Activated CD8-positive, alpha-beta memory T cell treated with anti-CD3 and anti-CD28 coated beads for 1 hour (primary cell): ENCODE measurements at places on chromosomes 3 and 15.

DNA sequence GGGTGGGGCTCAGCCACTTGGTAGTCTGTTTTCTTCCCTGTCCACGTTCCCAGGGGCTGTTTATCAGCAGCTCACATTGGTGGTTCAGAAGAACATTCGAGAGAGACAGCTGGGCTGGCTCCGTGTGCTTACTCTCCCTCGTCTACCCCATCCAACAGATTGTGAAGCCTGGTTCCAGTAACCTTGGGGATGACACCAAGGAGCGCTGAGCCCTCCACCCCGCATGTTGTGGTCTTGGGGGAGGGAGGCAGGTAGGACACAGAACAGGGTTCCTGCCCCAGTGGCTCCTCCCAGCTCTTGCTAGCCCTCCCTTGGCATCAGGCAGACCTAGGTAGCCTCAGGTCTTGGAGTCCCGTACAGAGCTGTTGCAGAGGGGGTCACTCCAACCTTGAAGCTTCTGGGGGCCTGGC, 33.1 kb downstream of the KLF13 start:
- no peak for DNase-seq

DNA sequence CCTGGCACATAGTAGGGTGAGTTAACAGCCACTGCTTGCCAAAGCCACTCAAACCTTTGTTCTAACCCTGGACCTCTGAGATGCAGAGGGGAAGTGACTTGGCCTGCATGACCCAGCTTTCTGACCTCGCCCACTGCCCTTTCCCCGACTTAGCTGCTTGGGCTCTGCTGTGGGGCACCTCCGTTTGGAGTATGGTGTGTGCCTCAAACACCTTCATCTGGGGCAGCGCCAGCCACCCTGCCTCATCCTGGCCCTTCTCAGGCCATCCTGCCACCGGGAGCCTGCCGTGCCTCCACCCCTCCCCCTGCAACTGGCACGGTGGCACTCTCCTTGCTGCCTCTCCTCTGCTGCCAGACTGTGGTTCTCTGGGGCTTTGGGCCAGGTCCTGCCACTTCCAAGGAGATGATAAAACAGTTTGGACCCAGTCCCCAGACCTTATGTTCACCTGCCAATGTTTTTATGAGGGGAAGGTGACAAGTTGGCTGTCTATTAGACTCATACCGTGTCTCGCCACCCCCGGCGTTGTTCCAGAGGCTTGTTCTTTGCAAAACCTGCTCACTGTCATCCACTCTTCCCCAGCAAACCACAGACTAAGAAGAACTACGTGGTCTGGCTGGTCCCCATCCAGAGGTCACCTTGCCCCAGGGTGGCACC, 32.2 kb downstream of the SLC6A6 start:
- no peak for DNase-seq

- DNase-seq, result no peak
Measured at GRCh38 chr15:36594556-36595090, 15.2 kb downstream of the CDIN1 start.

DNA sequence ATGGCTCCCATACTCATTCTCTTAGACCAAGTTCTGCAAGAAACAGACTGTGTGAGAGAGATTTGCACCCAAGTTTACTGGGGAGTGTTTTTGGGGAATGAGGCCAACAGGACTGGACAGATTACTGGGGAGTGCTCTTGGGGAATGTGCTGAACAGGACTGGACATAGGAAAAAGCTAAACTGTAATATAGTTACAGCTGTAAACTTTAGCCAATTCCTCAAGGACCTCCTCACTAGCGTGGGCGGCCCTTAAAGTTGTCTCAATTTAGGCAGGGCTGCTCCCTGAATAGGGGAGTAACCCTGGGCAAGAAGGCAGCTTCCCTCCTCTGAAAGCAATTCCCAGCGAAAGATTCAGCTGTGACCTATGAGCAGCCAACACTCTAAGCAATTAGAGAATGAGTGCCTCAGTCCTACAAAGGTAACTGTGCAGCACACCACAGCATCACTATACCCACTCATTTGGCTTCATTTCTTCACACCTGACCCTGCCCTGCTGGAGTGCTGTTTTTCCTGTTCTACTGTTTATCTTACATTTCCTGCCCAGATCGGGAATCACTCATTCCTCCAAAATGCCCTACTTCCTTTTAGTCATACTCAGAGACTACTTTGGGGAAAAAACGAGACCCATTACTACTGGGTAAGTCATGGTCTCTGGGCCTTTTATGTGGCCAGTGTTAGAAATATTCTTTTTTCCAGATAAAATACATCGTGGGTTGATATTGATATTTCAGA, 41.3 kb upstream of the TRIM42 start:
- no peak for DNase-seq

DNA sequence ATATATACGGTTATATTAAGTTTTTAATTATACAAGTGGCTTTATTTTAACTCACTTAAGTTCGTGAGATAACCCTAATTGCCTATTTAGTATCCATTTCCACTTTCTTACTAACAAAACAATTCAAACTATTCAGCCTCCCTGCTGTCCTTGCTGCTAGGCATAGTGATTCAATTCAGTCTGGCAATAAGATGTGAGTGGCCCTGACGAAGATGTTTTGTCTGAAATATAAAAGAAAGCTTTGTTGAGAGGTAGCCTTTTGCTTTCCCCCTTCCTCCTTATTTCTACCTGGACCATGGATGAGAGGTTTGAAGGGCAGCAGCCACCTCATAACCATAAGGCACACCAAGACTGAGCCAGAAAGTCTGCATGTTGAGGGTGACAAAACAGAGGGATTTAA, 89.3 kb upstream of the TRIM42 start:
- DNase-seq, result no peak

GRCh38 chr3:9600597-9600996, 47.0 kb upstream of the LHFPL4 start:
- DNase-seq, result no peak

DNA sequence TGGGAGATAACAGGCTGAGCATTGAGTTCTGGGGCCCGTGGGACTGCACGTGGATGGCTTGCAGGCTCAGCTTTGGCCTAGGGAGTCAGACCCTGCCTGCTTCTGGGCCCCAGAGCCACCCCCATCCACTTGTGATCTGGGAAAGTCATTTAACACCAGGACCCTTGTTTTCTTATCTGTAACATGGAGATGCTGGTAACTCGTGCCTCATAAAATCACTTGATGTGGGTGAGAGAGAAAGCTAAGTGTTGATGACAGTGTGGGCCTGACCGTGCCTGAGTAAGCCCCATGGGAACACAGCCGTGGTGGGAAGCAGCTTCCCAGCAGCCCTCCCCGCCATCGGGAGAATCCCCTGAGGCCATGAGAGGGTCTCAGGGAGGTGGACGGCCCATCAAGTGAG, 378.1 kb downstream of the GABRB3 start:
- no peak for DNase-seq

DNA sequence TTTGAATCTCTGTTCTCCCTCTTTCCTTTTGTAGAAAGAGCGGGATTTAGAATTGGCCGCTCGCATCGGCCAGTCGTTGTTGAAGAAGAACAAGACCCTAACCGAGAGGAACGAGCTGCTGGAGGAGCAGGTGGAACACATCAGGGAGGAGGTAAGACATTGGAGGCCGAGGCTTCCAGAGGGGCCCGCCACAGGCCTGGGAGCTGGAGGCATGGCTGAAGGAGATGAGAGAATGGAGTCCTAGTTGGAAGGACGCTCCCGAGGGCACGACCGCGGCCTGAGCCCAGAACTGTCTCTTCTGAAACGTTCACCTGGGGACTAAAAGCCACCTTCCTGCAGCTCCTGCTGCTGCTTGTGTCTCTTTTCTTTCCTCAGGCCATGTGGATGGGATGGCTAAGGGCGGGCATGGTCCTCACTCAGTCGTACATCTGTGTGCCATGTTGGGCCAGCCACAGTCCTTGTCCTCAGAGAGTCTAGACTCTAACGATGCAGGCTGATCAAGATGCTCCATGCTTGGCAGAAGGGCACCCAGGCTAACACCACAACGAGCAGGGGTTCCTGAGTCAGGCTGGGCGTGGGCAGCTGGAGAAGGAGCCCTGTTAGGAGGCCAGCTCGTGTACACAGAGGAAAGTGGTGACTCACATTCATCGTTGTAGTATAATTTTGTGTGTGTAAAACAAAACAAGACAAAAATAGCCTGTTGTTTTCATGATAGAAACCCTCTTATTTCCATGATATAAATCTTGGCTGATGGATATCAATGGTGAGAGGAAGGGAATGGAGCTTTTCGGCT, 81.1 kb downstream of the CCK start:
- no peak for DNase-seq

GRCh38 chr3:107999215-107999775, 91.5 kb downstream of the CD47 start:
- no peak for DNase-seq

DNA sequence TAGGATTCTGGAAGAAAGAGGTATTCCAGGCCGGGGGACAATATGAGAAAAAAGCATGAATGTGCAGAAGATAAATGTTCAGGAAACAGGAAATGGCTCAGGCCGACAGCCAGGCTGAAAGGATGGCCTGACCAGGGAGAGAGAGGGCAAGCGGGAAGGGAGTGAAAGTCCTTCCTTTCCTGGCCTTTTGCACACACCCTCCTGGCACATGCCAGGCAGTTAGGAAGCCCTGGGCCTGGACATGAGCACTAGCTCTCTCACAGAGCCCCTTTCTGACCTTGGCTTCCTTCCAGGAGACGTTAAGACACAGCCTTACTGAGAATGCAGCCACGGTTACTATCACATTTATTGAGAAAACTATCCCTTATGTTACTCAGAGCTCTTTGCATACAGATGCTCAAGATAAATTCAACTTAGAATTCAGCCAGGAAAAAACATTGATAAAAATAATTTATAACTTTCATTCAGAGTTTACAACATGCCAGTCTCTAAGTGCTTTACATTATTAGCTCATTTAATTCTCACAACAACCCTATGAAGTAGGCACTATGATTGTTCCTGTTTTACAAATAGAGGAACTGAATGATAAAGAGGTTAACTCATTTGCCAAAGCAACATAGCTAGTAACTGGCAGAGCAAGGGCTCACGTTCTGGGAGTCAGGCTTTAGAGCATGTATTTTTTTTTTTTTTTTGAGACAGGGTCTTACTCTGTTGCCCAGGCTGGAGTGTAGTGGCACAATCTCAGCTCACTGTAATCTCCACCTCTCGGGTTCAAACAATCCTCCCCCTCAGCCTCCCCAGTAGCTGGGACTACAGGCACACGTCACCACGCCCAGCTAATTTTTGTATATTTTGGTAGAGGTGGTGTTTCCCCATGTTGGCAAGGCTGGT, 39.4 kb upstream of the SMAD3 start:
- DNase-seq, result no peak

- DNase-seq, result no peak
Measured at GRCh38 chr3:56113231-56113630, 355.0 kb downstream of the ERC2 start.

DNA sequence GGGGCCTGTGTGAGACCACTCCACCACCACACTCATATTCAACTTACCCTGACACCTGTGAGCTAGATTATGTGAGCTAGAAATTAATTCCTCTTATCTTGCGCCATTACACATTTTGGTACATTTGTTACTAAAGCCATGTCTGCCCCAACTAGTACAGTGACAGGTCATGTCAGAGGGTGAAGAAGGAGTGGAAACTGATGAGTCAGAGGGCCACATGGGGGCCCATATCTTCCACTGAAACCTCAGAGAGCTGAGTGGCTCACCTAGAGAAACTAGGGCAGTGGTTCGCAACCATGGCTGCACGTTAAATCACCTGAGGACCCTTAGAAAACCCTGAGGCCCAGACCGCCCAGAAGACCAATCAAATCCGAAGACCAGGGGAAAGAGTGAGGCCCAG, 15.7 kb upstream of the MEF2A start:
- no peak for DNase-seq

DNA sequence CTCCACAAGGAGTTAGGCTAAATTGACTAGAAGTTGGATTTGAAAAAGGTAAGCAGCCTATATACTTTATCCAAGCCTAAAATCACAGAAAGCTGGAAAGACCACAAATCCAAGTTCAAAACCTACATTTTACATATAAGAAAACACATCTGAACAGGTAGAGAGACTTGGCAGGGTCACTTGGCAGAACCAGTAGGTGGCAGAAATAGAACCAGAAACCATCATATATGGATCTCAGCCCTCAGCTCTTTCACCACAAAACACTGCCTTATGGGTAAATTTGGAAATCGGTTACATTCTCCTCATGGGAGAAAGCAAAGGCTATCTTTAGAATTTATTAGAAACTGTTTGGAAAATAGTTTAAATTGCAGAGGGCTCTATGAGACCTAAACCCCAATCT, 44.2 kb downstream of the MKRN2 start:
- no peak for DNase-seq

- no peak for DNase-seq
Measured at GRCh38 chr3:176961916-176962315, 235.4 kb downstream of the TBL1XR1 start.

GRCh38 chr3:156217674-156218352, 97.4 kb downstream of the KCNAB1 start:
- no peak for DNase-seq

DNA sequence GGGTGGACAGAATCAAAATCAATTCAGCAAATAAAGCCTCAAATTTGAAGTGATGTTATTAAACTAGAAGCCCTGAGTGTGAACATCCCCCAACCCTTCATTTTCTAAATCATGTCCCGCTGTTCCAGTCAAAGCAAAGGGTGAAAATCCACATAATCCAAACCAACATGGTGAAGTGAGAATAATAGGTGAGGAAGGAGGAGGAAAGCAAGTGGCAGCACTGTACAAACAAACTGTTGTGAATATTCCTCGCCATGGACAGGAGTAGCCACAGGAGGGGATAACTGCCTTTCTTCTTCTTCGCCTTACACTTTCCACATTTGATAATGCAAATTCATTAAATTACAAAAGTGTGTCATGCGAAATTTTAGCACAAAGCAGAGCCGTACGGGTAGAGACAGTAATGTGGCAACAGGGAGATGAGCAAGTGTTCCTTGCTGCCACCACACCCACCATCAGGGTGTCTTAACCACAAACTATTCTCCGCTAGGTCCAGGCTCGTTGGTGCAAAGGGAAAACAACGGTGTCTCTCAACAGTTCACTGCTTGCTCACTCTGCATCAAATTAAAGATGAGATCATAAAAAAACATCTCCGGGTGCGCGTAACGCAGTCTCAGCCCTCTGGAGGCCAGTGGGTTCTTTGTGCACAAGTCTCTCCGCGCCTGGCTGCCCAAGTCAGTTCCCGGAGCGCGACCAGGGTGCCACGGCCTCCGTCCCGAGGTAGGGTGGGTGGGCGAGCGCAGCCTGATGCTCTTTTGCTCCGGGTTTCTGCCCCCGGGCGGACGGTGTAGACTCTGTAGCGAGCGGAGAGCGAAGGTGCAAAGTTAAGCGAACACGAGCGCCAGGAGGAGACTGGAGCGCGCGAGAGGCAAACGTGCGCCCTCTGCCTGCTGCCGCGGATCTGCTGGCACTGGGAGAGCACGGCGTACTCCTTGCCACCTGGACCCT, 6.7 kb downstream of the EPHA3 start:
- DNase-seq, result no peak

DNA sequence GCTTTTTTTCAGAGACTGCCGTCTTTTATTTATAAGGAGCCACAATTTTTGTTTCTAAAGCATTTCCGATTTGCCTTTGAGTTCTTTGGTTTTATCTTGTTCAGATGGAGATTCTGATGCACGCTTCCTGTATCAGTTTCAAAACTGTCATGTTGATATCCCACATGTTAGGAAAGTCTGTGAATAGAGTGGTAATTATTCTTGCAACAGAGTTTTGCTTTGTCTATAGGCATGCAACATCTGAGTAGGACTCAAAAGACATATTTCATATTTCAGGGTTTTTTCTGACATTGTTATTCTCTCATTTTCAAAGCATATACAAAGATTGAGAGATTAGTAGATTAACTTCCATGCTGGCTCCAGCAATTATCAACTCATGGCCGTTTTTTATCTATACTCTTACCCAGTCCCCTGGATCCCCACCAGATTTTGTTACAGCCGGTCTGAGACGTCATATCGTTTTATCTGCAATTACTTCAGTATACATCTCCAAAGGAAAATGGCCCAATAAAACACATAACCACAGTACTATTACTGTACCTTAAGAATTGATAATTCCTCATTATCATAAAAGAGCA, 22.4 kb downstream of the PAQR5 start:
- no peak for DNase-seq
